ENCODE measurements at places on chromosomes 2 and 18.

DNA sequence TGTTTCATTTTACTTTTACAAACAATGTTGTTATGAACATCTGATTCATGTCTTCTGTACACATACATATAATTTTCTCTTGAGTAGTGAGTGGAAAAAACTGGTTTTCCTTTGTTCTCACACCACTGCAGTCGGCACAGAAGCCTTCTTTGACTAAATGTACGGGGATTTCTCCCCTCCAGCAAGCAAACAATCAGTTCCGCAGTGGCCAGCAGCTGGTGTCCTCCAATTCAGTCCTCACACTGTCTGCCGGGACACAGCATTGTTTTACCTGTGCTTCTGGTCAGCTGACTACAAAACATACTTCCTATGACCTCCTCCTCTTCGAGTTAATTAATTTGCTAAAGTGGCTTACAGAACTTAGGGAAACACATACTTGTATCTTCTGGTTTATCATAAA, 202.8 kb downstream of the WDR7 start:
- no peak for DNase-seq

DNA sequence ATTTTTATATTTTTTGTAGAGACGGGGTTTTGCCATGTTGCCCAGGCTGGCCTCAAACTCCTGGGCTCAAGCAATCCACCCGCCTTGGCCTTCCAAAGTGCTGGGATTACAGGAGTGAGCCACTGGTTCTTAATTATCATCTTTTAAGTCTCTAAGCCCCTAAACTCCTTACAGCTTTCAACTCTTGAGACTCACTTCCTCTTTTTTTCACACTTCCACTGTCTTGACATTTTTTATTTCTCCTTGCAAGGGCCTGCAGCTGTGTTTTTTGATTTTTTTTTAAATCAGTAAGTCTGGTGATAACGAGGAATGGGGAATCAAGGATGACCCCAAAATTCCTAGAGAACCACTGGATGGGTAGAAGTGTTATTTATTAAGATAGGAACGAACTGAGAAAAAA, 8.6 kb upstream of the ABCB11 start:
- no peak for DNase-seq

DNA sequence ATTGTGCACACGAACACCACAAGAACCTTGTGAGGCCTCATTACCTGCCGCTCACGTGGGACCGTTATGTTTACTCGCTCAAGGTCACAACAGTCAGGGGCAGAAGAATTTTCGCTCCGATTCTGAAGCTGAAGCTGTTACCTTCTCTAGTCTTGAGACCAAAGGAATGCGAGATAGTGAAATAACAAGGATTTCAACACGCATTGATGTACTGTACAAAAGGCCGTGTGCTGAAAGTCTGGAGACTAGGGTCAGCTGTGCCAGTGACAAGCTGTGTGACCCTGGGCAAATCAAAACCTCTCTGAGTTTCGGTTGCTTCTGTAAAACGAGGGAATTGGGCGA, 583 bp downstream of the NEMP2 start:
- DNase-seq = peak; percentile 70

GRCh38 chr2:151845884-151846283, 17.7 kb upstream of the ARL5A start:
- no peak for DNase-seq

GRCh38 chr18:76621226-76621625, 126.2 kb upstream of the ZNF516 start:
- no peak for DNase-seq

DNA sequence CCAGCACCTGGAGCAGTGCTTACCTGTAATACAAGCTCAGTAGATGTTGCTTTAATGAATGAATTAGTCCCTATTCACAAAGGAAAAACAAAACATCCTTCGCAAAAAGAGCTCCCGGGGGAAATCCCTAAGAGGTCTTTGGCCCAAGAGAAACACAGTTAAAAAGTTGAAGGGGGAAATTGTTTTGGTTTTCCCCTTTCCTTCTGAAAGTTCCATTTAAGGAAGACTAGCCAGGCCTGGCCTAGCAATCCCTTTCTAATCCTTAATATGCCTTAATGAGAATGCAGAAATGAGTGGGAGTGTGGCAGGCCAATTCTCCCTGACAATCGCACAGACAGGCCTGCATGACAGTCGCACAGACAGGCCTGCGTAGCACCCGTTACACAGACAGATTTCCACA, 33.5 kb upstream of the REL start:
- no peak for DNase-seq

DNA sequence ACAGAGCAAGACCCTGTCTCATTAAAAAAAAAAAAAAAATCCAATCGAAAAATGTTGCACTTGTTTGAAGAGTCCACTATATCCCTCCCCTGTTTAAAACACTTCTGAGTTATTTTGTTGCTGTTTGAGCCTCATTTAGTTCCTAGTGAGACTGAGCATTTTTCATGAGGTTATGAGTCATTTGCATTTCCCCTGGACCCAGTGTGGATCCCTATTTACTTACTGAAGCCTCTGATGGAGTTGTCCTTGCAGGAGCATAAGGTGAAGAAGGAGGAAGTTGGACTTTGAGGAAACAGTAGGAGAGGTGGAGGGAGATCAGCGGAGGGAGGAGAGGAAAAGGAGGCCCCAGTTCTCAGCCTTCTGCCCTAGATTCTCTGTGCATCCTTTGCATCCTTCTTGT, 5.1 kb downstream of the CXCR1 start:
- no peak for DNase-seq

DNA sequence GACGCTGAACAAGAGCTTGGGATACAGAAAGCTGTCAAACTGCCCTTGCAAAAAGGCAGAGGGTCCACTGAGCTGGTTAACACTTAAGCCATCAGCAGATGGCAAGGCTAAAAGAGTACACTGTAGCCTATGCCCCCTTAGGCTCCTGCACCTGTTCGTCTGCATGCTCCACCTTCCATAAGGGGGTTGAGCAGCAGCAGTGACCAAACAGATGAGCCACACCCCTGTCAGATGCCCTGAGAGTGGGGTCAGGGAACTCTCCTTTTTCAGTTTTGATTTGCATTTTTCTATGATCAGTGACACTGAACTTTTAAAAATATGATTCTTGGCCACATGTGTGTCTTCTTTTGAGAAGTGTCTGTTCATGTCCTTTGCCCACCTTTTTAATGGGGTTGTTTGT, 402.5 kb upstream of the FAM98A start:
- DNase-seq = no peak

- DNase-seq = no peak
Observed at GRCh38 chr2:170088776-170089175, 89.2 kb upstream of the MYO3B start.

DNA sequence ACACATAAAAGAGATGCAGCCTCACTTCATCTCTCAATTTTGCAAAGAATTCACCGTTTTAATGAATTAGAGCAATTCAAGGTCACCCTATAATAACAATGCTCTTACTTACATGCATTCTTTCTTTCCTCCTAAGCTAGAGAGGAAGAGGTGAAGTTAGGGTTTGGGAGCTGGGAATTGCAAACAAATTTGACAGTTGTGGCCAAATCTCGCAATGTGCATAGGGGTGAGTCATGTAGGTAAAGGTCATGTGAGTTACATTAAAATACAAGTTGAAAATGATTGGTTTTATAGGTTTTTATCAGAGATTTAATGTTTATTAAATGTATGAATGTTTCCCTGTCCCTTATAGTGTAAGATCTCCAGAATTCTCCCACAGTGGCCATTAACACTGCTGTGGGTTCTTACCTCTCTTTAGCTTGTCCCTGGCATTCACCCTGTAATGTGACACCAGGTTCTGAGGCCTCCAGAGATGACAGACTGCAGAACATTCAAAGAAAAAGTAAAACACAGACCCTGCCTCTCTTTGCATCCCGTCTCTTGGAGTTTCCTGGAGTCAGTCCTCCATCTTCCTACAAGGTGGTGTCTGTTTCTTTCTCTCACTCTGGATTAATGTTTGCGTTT, 53.7 kb upstream of the LGALSL start:
- DNase-seq = no peak

- DNase-seq = no peak
Observed at GRCh38 chr2:7471185-7471584, 554.0 kb downstream of the RNF144A start.

DNA sequence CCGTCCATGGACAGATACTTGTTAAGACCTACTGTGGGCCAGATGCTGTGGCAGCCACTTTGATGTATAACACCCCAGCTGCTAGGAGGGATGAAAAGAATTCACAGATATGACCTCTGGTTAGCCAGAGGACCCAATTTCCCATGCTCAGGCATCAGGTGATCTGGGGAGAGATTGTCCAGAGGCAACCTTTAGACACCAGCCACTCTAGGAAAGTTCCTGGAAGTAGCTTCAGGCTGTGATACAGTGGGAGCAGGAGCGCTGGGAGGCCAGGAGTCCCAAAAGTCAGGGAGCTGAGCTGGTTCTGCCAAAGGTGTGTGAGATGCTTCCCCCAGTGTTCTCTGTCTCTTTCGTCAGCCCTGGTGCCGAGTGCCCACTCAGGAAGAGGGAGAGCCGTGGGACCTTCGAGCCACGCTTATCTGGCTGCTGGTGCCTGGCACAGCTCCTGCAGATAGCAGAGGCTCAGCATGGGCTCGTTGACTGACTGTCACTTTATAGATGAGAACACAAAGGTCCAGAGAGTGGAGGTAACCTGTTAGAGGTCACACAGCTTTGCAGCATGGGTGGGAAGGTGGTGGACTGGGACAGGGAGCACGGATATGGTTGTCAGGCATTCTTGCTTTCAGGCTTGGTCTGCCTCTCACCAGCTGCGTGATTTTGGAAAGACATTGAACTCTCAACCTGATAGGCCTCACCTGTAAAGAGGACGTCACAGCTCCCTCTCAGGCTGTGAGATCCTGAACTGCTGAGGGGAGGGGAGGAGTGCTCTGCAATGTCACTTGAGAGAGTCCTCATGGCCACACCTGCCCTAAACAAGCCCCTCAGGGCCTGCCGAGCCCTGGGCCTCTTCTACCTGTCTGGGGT, 7.8 kb upstream of the RALB start:
- no peak for DNase-seq

DNA sequence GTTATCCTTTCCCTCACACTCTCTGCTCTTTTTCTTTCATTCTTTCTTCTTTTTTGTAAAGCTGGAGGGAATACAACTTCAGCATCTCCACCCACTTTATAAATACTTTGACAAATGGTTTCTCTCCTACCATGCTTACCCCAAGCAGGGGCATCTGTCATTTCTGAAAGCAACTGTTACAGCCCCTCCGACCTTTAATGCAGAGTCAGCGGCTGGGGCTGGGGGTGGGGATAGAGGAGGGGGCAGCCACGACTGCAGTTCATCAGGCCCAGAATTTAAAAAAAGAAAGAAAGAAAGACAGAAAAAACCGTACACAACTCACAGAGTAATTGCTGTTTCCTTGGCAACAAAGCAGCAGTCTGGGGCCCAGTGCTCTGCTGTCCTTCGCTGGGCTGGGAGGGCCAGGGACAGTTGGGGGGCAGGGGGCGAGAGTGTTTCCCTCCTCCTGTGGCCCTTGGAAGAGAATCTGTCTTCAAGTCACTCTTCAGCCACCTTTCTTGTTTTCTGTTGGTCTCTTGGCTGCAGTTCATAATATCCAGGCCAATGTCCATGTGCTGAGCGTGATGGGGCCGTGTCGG, 53.8 kb downstream of the CELF4 start:
- DNase-seq = no peak

DNA sequence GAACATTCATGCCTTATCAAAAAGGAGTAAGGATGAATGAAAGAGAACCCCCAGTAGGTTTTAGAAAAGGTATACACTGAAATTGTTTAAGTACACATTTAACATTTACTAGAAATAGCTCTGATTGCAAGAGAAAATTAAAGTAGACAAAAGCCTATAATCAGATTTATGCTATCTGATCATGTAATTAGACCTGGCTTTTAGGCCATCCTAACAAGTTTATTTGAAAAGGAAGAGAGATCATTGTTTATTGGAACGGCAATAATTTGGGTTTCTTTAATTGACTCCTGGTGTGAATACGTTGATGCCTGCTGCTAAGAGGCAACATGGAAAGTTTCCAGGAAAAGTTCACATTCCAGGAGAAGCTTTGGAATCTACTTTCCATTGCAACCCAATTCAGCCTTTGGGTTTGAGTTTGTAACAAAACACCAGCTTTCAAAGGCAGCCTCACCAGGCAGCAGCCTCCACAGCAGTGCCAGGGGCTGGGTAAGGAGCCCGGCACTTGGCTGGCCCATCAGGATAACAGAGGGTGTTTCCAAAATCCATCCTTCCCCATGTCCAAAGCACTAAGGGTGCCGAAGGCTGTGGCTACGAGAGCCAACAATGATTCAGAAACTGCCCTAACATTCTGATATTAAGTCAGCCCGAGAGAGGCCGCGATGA, 18.0 kb downstream of the FZD7 start:
- DNase-seq = no peak

- DNase-seq = no peak
Observed at GRCh38 chr2:37527361-37527760, 144.1 kb downstream of the CDC42EP3 start.

- DNase-seq = peak; percentile 65
Observed at GRCh38 chr18:62327977-62328376, 2.9 kb downstream of the TNFRSF11A start.

Measured in Peyer's patch (tissue), 4 donors.